T-helper 1 cell treated with Interleukin-12 subunit alpha and Interleukin-12 subunit beta and Interleukin-4 antibody, amounts not matched to agents 30 ng/mL and 1 ng/mL, for 36 hours (primary cell): ENCODE measurements at places on chromosomes 4 and X. TPM values are rescaled to one million over a fixed set of nuclear protein-coding genes. Genes with fewer than 3 reads are reported as not detected.

The THAP9 gene
- 1.3 and 1.8 TPM in 2 replicates for total RNA-seq

The ZFYVE28 gene
- 21.2 and 21.6 TPM in 2 replicates for total RNA-seq

The SMIM31 gene
- total RNA-seq, result not detected in 2 replicates

The PABPC5 gene
- not detected in 2 replicates for total RNA-seq

The FGB gene
- not detected in 2 replicates for total RNA-seq

The PDZD4 gene
- total RNA-seq, result 0.39 and 0.66 TPM in 2 replicates

The KDR gene
- total RNA-seq, result not detected in 2 replicates

The GAB1 gene
- total RNA-seq, result 0.34 and 0.39 TPM in 2 replicates

The FGF5 gene
- not detected in 2 replicates for total RNA-seq

The HELT gene
- not detected in 2 replicates for total RNA-seq

The TFDP3 gene
- not detected in 2 replicates for total RNA-seq

The LRIT3 gene
- total RNA-seq, result 0.15 and 0.32 TPM in 2 replicates

The TENM3 gene
- 0.02 TPM in 1 of 2 replicates, not detected in the other for total RNA-seq

The PAK3 gene
- 0.20 and 0.42 TPM in 2 replicates for total RNA-seq

The CXorf49 gene
- total RNA-seq, result not detected in 2 replicates
